ENCODE measurements at places on chromosomes 5 and 9. TPM values are rescaled to one million over a fixed set of nuclear protein-coding genes. Genes with fewer than 3 reads are reported as not detected.

- no peak for DNase-seq
- H3K4me1 ChIP-seq, result peaks cover 10% of the 10 kb centered on the region
- no peaks in the 10 kb centered on the region for H3K27me3 ChIP-seq
- H3K36me3 ChIP-seq, result peaks cover 23% of the 10 kb centered on the region
- no peak overlapping the region for H3K4me3 ChIP-seq
- no peak overlapping the region for H3K27ac ChIP-seq
These were observed 61.3 kb upstream of the LRRTM2 start for GRCh38 chr5:138936225-138936967.

DNA sequence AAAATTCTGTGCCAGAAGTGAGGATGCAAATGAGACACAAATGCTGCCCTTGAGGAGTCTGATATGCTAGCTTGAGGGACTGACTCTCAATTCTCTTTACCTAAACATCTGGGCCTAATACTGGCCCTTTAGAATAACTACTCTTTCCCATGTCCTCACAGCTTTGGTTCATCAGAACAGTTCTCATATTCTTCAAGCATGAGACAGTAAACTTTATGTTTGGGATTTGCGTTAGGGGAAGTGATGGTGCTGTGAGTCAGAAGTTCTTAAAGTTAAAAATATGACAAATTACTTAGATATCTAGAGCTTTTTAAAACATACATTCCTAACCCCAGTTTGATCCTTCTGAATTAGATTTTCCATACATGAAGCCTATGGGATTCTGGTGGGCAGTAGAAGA lies 665.0 kb upstream of the RGMB start:
- no peak for DNase-seq
- H3K4me1 ChIP-seq, result no peaks in the 10 kb centered on the region
- no peak overlapping the region for H3K4me3 ChIP-seq
- no peaks in the 10 kb centered on the region for H3K36me3 ChIP-seq
- no peaks in the 10 kb centered on the region for H3K27me3 ChIP-seq

- H3K4me1 ChIP-seq, result peaks cover 3% of the 10 kb centered on the region
- H3K4me3 ChIP-seq, result no peak overlapping the region
- no peak overlapping the region for H3K27ac ChIP-seq
- no peaks in the 10 kb centered on the region for H3K36me3 ChIP-seq
These were observed 11.1 kb downstream of the PRELID2 start for GRCh38 chr5:145824040-145824439.

- H3K27me3 ChIP-seq, result no peaks in the 10 kb centered on the region
- H3K27ac ChIP-seq, result no peak overlapping the region
- no peak for DNase-seq
- H3K4me3 ChIP-seq, result no peak overlapping the region
These were observed 145.7 kb downstream of the SEMA6A start for GRCh38 chr5:116428966-116429365.

The PCDHB3 gene
- total RNA-seq, result not detected

The ANXA1 gene
- 28.6 TPM for total RNA-seq

The SPAAR gene
- not detected for total RNA-seq
